ENCODE measurements at places on chromosomes 2 and 18.

DNA sequence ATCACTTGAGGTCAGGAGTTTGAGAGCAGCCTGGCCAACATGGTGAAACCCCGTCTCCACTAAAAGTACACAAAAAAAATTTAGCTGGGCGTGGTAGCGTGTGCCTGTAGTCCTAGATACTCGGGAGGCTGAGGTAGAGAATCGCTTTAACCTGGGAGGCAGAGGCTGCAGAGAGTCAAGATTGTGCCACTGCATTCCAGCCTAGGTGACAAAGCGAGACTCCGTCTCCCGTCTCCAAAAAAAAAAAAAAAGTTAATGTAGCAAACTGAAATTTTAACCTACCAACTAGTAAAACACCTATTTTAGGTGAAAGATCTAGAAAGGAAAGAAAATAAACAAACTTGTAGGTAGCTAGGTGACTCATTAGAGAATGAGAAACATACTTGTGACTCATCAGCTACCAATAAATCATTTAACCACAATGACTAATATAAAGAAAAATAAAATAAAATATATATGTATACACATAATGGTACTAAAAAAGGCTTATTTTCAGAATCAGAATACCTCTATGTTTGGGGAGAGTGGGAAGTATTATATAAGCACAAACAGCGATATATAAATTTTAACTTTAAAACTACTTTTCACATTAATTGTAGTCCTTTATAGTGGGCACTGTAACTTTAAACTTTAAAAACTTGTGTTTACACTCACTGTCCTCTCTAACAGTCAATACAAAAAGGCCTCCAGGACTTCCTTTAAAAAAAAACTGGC lies 36.6 kb downstream of the DARS1 start:
- peak; percentile 55 for DNase-seq

GRCh38 chr2:235534678-235535422 lies 41.0 kb downstream of the AGAP1 start:
- DNase-seq: no peak

DNA sequence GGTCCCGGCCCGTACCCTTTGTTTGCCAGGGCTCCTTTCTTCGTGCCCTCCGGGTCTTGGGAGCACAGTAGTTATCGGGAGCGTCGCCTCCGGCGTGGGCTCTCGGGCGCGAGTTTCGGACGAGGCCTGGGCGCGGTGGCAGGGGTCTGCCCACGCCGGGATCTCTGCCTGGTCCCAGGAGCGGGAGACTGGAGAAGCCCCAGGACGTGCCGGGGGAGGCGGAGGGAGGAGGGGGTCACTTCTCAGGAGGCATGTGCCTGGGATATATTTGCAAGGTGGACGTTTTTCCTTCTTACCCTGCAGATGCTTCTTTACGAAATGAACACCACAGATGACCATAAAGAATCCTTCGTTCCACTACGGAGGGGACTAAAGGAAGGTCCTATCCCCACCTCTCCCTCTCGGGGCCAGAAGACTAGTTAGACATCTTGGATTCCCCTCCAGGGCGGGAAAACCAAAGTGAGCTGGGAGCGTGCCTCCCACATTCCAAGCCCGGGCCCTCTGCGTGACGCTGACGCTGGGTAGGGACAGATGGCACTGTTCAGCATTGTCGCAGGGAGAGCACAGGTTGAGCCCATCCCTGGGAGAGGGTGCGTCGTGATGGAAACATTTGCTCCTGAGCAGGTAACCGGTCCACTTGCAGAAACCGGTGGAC lies 483 bp upstream of the FHL2 start:
- DNase-seq: no peak

DNA sequence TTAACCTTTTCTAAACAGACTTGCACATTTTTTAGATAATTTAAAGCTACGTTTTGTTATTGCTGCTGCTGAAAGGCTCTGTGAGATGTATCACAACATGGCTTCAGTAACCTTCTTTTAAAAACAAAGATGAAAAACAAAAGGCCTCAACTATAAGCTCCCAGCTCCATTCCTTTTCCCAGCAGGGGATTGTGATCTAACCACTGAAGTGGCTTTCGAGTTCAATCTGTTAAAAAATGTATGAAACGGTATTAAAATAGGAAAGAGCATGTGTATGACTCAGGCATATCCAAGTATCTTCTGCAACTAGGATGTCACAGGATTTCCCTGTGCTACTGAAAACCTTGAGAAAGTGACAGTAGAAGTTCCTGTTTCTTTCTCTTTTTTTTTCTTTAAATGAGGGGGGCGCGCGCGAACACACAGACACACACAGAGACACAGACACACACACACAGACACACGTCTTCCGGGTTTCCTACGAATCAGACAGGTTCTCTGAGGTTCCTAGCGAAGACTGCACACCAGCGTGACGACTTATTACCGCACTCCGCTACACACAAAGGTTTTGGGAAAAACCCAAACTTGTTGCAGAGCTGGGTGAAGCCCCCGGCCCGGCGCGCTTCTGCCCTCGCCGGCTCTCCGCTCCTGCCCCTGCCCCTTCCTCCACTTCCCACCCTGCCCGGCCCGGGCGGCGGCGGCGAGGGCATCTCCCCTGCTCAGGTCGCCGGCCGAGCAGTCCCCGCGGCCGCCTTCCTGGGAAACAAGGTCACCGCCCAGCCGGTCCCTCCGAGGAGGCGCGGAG lies 86.8 kb downstream of the RBMS1 start:
- peak; percentile 89 for DNase-seq

GRCh38 chr2:112140205-112140802 lies 2.1 kb downstream of the FBLN7 start:
- DNase-seq: no peak

- DNase-seq: no peak
Measured at GRCh38 chr18:77131100-77131651, 1.4 kb downstream of the MBP start.

DNA sequence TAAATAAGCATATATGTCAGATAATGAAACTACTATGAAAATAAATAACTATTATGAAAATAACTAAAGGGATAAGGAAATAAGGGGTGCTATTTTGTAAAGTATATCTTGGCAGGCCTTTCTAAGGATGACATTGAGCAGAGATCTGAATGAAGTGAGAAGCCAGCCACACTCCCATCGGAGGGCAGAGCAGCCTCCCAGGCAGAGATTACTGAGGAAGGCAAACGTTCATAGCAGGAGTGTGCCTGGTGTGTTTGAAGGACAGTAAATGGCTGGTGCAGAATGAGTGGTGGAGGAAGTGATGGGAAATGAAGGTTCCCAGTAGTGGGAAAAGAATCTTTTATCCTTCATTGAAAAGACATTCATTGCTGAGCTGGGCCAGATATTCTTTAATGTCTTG lies 62.5 kb downstream of the SPHKAP start:
- DNase-seq: no peak

GRCh38 chr2:217685255-217685605 lies 317.6 kb downstream of the TNS1 start:
- DNase-seq: no peak

DNA sequence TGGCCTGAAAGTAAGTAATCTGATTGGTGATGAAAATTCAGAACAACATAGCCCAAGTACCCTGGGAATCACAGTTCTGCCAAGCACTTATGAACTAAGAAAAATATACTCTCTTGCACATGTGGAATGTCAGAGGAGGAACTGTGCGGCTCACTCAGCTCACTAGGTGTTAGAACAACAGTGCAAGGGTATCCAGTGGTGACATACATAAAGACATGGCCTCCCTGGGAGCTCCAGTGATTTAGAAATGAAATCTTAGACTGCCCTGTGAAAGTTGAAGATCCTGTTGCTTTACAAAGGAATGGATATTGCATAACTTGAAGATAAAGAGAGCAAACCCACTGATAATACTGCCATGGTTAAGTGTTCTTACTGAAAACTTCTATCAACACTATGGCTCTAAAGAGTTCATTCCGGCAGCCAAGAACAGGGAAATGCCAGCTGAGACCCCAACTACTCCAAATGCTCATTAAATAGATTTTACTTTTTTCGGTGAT lies 246.2 kb downstream of the ARHGAP15 start:
- no peak for DNase-seq

DNA sequence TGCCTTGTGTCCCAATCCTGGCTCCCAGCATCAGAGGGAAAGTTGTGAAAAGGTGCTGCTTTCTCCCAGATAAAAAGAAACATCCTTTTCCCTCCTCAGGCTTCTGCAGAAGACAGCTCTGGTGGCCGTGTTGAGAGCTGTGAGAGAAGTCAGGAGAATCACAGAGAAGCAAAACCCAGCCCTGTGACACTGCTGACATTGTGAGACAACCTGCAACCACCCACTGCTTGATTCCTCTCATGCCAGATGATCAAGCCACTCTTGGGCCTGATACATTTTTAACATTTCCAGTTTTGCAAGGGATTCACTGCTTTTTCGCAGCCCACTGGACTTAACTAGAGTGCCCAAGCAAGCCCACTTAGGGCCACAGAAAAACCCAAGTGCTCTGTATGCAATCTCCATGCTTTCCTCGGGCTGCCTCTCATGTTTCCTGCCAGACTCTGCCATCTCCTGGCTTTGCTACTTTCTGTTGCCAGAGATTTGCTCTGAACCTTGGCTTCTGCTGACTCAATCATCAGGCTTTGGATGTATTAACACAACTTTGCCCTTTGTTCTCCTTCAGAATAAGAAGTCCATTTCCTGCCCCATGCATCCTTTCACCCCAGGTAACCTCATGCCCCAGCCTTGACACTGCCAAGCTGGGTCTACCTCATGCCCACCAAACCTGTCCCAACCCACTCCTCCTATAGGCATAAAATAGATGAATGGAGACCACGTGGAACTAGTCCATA lies 24.9 kb upstream of the TTR start:
- DNase-seq: no peak

GRCh38 chr2:32418778-32419177 lies 62.0 kb downstream of the BIRC6 start:
- DNase-seq: no peak

DNA sequence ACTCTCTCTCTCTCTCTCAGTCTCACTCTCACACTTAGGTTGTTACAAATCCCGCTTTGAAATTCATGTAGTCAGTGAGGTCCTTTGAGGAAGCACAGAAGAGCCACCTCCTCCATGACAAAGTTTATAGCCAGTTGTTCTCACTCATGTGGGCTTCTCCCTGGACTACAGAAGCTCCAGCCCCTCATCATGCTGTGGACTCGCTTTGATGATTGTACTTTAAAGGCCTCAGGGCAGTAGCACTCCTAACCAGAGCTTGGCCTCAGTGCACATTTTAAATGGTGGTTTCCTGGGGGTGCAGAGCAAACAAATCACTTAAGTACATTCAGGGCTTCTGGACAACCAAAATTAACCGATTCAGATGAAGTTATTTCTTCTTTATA lies 115.7 kb downstream of the MTCL1 start:
- no peak for DNase-seq

DNA sequence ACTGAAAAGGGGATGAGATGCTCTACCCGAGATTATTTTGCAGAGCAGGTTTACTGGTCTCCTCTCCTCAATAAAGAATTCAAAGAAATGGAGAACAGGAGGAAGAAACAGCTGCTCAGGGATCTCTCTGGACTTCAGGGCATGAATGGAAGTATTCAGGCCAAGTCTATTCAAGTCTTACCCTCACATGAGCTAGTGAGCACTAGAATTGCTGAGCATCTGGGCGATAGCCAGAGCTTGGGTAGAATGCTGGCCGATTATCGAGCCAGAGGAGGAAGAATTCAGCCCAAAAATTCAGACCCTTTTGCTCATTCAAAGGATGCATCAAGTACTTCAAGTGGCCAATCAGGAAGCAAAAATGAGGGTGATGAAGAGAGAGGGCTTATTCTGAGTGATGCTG lies 60.0 kb downstream of the PIKFYVE start:
- DNase-seq: no peak

DNA sequence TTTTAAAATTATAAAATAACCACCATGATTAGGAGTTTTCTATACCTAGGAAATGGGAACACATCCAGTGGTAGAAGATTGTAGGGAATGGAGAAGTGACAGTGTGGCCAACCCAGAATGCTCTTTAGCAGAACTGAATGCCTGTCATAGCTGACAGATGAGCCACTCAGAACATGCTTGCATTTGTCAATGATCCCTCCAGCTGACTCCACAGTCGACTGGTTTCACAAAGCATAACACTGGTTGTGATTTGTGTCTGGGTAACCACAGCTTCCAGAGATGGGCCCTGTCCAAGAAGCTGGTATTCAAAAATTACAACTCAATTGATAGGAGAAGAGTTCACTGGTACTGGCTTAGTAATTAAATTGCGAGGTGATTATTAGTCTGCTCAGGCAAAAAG lies 9.0 kb upstream of the CTIF start:
- DNase-seq: no peak

GRCh38 chr2:72886505-72887031 lies 640 bp upstream of the SPR start:
- DNase-seq: no peak

DNA sequence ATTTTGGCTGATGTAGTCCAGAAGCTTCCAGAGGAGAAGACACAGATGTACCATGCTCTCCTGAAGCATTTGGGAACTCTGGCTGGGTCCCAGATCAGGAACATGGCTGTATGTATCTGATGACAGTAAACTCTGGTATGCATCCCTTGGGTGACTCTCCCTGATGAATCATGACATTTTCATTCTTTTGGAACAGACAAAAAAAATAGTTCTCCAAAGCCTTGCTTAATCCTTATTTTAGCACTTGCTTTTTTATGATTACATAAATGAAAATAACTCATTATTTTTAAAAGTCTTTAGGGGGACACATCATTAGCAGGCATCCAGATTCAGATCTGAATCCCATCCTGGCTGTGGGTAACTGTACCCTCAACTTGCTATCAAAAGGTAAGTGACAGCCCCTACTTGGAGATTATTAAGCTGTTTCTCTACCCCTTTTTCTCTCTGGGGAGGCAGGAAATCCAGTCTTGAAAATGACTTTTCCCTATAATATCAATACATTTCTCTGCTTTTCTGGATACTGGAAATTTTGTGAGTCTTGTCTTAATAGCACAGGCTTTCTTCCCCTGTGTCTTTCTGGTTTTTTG lies 23.3 kb downstream of the AOX1 start:
- DNase-seq: no peak

GRCh38 chr2:71511776-71512175 lies 58.4 kb downstream of the DYSF start:
- no peak for DNase-seq

DNA sequence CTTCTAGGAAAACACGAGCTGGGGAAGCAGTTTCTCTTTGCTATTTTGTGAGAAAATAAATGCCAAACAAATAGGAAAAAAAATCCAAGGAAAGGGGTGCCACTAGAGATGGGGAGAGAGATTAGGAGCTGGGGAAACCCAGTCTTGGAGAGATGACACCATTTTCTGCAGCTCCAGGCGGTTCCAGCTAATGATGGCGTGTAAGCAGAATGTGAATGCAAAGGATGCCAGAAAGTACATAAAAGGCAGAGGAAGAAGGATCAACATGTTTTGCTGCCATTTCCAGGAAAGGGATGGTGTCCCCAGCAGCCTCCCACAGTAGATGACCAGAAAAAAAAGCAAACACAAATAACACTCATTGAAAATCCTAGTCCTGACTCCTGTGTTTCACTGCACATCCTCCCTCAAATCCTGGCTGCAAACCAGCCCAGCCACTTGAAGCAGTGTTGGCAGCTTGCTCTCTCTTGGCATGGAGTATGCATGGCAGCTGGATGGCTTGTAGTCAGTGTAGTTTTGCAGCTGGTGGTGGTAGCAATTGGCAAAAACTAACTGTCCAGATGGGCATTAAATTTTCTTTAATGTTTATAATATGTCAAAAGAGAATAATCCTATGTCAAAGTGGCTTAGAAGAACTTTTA lies 93.6 kb downstream of the FTCDNL1 start:
- DNase-seq: no peak

GRCh38 chr18:49874238-49874637 lies 60.9 kb upstream of the ACAA2 start:
- DNase-seq: no peak

GRCh38 chr2:72824224-72824842 lies 1.5 kb downstream of the EXOC6B start:
- no peak for DNase-seq
